ENCODE measurements at places on chromosomes 4 and X.

- peak; percentile 15 for DNase-seq
Measured at GRCh38 chrX:67328476-67328875, 215.3 kb upstream of the AR start.

- no peak for DNase-seq
Measured at GRCh38 chrX:10900585-10901289, 210.4 kb upstream of the HCCS start.

DNA sequence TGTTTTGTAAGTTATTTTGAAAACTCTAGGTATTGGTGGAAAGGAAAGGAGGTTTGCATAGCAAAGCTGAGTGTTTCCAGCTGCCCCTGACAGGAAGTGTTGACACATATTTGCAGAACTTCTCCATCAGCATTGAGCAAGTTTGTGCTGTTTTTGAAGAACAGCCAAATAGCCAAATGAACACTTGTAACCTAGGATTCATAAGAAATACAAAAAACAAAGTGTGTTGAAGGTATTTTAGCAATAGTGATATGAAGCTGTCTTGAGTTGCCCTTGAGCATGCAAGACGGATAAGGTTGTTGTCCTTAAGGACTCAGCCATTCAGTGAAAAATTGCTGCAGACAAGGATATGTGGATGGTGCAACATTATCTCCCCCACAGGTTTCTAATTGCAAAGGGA is 68.3 kb upstream of the PGM2 start:
- DNase-seq, result peak; percentile 94

DNA sequence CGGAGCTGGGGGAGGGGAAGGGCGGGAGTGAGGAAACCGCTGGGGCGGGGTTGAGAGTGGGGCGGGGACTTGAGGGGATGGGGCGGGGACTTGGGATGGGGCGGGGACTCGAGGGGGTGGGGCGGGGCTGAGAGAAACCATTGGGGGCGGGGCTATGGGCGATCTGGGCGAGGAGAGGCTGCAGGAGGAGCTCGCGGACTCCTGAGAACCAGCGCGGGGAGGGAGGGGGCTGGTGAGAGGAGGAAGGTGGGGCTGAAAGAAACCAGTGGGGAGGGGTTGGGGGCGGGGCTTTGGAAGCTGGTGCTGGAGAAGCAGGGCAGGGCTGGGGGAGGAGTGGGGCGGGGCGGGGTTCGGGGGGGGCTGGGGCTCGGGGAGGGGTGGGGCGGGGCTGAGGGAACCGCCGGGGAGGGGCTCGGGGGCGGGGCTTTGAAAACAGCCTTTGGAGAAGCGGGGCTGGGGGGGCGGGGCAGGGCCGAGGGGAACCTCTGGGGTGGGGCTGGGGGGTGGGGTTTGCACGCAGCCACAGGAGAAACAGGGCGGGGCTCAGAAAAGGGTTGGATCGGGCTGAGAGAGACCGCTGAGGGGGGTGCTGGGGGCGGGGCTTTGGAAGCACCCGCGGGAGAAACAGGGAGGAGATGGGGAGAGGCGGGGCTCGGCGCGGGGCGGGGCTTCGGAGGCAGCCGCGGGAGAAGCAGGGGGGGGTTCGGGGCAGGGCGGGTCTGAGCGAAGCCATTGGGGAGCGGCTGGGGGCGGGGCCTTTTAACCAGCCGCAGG is 777 bp upstream of the EOLA2 start:
- DNase-seq, result peak; percentile 95

DNA sequence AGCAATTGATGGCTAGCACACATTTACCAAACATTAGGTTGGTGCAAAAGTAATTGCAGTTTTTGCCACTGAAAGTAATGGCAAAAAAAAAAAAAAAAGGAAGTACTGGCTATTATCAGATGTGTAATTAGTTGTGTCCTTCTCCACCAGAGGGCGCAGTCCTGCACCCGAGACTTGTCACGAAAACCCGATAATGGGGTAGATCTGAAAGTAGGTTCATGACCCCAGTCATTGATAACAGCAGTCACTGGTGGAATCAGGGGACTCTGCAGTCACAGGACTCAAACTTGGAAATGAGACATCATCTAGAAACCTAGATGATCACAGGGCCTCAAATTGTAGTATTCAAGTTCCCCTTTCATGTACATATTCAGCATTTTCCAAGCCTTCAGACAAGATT is 13.1 kb upstream of the ACOT9 start:
- peak; percentile 81 for DNase-seq

GRCh38 chr4:153137159-153137558 is 67.1 kb upstream of the TRIM2 start:
- DNase-seq, result no peak

DNA sequence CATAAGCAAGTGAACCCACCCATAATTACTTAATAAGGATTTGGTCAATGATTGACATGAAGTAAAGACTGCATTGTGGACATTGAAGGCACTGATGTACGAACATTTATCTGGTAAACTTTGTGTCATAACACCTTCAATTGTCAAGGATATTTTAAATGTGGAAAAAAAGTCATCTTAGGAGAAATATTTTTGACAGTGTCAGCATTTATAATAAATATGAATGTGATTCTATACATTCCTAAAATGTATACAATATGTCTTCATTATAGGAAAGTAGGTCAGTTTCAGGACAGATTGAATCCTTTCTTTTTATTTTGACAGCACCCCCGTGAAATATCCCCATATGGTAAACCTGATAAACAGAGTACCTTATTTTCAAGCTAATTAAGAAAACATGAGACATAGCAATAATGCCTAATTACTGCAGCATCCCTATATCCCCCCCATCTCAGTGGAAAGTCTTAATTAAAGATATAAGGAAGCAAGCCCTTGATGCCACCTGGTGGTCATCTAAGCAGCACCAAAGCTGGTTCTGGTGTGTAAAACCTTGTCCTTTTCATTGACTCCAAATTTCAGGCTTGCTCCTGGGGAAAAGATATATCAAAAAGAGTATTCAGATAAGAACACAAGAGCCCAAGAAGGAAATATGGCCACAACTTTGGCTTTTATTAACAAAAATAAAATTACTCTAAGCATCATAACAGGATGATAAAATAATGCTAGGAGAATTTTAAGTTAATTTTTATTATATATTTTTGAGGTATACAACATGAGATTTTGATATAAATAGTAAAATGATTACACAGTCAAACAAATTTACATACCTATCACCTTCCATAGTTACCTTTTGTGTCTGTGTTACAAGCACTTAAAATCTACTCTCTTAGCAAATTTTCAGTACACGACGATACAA is 379.7 kb downstream of the TLL1 start:
- DNase-seq, result peak; percentile 32

GRCh38 chr4:80446664-80447063 is 111.1 kb downstream of the CFAP299 start:
- DNase-seq, result no peak

- DNase-seq, result no peak
Measured at GRCh38 chr4:144757969-144758368, 112.0 kb downstream of the HHIP start.

DNA sequence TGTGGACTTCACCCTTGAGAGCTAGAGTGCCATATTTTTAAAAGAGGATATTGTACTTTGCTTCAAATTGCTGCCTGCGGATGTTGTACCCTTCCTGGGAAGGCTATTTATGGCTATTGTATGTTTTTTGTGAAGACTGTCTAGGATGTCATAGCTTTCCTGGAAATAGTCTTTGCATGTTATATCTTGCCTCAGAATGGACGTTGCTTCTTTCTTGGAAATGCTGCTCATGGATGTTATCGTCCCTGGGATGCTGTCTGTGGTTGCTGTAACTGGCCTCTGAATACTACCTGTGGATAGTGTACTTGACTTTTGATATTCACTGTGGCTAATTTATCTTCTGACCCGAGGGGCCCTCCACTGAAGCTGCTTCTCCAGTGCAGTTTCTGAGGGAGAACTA is 146.8 kb downstream of the ENOX2 start:
- DNase-seq, result no peak

DNA sequence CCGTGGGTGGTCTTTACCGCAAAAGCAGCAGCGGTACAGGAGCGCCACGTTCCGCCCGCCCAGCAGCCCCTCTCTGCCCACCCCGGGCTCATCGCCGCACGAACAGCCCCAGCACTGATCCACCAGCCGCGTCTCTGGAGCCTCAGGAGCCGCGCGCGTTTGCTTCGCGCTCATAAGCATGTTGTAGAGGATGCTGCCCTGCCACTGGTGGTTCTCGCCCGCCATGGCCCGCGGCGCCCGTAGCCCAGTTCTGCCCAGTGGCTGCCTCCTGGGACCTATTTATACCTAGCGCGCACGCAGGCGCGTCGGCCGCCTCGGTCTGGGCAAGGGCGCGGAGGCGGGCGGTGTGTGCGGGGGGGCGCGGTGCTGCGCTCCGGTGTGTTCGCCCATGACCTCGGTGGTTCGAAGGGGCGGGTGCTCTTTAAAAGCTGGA is at the start of gene NR0B1:
Gene NR0B1 (minus strand): TSS at position 252 of the 433 bp plus-strand sequence. CDS start 27 bp downstream, at position 225.
- DNase-seq, result no peak

DNA sequence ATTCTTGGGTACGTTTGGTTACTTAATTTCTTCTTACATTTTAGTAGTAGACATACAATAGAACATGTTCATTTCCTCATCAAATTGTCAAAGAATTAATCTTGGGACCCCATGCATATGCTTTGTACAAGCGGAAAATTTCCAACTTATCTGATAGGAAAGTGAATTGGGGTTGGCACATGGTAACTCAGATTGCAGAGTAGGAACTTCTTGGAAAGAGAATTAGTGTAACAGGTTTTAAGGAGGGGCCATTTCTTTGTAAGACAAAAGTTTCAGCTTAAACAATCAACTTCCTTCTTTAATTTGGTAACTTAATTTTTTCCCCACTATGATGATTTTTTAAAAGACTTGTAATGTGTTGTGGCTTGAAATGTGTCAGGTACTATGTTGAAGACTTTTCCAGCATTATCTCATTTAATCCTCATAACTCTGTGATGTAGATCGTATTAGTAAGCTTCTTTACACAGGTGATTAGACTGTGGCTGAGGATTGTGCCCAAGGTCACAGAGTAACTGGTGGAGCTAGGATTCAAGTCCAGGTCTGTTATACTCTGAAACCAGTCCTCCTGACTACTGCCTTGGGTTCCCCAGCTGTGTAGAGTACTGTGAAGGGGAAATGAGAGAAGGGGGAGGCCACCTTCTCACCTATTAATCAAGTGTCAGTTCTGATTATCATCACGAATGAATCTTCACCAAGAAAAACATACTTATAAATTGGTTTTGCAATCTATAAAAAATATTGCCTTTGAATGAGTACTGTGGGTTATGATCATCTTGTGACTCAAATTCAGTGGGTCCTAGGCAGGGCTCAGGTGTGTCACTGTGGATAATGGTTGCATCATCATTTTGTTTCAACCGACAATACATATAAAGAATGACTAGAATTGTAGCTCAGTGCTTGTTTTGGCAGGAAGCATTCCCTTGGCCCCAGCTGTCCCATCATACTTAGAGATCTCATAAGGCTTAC is 4.3 kb downstream of the GK start:
- peak; percentile 14 for DNase-seq

DNA sequence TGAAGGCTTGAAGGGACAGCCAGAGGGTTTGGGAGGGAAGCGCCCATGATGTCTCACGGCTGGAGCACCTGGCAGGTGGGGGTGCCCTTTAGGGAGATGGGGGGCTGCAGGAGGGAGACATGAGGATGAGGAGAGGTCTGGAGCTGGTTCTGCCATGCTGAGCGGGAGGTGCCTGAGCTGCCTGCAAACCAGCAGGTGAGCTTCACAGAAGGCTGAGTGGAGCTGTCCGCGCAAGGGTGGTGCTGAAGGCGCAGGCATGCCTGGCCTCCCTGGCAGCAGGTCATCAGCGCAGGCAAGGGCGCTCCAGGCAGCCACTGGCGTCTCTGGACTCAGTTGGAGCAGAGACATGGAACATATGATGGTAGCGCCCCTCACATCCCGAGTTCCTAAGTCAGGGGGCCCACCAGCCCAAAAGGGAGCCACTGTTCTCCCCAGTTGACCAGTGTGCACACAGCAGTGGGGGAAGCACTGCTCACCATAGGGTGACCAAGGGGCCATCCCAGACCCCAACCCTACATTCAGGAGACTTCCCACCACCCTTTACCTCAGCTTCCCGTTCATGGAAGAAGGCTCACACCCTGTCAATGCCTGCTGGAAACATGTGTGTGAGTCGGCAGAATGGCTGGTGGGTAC is 25.8 kb downstream of the ADRA2C start:
- peak; percentile 16 for DNase-seq

DNA sequence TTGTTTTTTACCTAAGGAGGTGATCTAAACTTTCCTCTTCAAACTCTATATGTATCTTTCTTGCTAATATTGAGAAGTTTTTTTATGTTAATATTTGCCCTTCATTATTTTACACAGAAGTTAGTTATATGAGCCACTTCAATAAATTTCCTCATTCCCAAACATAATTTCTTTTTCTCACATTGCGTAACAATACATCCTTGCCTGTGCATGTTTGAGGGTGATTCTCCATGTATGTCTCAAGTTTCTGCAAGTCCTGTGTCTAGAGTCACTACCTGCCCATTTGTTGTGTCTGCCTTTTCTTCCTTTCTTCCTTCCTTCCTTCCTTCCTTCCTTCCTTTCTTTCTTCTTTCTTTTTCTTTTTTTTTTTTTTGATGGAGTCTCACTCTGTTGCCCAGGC is 2057.9 kb downstream of the PCDH7 start:
- DNase-seq, result no peak

DNA sequence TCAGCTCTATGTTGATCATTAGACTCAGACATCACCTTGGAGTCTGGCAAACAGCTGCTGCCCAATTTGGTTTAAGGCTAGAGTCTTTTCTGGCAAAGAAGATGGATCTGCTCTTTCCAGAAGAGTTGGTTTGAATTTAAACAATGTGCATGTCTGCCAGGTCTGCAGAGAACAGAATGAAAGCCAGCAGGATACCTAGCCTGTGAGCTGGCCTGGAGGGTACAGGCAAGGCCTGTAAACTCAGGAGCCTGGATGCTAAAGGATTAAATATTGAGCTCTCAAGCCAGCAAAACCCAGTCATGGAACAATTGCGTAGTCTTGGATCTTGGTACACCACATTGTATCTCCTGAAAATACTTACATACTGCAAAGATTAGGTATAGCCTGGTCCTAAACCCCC is 15.6 kb upstream of the PDLIM3 start:
- DNase-seq, result no peak

DNA sequence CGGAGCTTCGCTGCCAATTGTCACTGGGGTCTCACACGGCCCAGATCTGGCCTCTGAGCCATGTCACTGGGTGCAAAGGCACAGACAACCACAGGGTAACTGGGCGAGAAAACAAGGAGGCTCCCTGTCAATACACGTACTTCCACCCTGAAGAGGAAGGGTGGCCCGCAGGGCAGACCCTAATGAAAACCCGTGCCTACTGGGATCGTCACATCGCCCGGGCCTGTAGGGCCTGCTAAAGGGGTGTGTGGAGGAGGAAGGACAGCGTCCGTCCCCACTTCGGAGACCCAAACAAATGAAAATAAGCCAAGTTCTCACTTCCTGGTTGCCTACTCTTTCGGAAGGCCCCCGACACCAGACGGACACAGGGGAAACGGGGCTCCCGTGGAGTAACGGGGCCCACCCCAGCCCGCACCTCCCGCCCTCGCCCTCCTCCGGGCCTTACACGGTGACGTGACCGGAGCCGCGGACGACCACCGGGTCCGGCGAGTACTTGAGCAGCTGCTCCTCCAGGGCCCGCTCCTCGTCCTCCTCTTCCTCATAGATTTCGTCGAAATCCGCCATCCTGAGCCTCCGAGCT is 578 bp downstream of the CHIC2 start:
- peak; percentile 25 for DNase-seq

GRCh38 chr4:88846206-88846790 is 148.7 kb upstream of the NAP1L5 start:
- no peak for DNase-seq
